ENCODE measurements at places on chromosomes 13 and 19.

DNA sequence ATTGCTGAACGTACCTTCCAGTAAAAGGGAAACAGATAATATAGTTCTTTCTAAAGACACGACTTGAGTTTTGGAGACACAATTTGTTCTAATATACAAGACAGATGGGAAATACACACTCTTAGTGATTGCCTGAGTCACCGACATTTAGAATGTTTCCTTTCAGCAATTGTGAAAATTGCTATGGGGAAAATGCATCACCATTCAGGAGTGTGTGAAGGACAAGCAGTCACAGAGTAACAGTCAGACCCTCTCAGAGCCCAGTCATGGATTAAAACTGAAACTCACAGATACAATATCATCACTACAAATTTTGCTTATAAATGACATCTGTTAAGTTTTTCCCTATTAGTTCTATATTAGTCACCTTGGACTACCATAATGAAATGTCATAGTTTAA lies 286.1 kb downstream of the SPRY2 start:
- DNase-seq, result no peak

GRCh38 chr13:38002606-38003005 lies 133.0 kb upstream of the TRPC4 start:
- DNase-seq, result no peak

DNA sequence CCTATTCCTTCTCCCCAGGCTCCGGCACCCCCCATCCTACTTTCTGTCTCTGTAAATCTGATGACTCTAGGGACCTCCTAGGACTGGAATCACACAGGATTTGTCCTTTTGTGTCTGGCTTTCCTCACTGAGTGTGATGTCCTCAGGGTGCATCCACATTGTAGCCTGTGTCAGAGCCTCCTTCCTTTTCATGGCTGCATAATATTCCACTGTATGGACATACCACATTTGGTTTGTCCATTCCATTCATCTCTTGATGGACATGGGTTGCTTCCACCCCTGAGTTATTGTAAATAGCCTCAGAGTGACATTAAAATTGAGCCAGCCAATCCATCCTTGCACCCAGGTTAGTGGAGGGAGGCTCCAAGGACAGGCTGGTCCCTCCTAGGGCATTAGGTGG lies 22.8 kb upstream of the NMRK2 start:
- DNase-seq, result no peak

GRCh38 chr19:472005-472858 lies 11.4 kb upstream of the SHC2 start:
- no peak for DNase-seq

GRCh38 chr13:23074075-23074828 lies 106.5 kb upstream of the SGCG start:
- DNase-seq, result no peak

- DNase-seq, result peak; percentile 97
Observed at GRCh38 chr19:11987405-11988281, 22.8 kb downstream of the ZNF763 start.

DNA sequence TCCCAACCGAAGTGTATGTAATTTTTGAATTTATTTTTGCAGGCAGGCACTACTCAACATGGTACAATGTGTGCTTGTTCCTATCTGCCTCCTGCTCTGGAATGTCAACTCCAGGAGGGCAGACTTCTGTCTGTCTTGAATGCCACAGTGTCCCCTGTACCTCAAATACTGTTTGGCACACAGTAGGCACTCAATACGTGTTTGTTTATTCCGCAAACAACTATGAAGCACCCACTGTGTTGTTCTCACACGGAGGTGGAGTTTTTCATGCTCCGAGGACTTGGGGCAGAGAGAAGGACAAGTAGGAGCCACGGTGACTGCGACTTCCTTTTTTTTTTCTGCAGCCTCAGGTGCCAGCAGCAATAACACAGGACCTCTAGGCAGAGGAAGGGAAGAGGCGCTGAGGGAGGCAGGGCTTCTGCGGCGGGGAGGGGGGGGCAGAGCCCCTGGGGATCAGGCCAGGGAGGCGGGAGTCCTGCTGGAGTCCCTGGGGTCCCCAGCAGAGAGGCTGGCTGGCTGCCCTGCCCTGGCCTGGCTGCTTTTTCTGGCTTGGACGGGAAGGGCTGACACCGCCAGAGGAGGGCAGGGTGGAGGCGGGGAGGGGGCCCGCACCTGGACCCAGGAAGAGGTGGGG lies 29.3 kb upstream of the TNFAIP8L1 start:
- no peak for DNase-seq

DNA sequence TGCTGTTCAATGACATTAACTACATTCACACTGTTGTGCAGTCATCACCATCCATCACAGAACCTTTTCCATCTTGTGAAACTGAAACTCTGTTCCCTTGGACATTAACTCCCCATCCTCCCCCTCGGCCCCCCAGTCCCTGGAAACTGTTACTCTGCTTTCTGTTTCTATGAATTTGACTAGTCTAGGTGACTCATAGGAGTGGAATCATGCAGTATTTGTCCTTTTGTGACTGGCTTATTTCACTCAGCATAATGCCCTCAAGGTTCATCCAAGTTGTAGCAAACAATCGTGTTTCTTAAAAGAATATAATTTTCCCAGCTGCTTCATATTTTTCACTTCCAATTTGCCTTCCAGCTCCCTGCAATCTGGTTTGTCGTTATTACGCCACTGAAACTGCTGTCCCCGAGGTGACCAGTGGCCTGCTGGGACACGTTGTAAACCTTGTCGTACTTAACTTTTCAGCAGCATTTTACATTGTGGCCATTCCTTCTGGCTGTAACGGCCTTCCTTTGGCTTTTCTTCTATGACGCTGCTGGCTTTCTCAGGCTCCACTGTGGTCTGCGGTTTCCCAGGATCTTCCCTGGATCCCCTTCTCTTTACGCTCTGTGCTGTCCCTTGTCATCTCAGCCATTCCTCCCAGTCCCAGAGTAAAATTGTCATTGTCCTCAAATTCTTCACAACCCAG lies 74.0 kb downstream of the DHRS12 start:
- peak; percentile 56 for DNase-seq

DNA sequence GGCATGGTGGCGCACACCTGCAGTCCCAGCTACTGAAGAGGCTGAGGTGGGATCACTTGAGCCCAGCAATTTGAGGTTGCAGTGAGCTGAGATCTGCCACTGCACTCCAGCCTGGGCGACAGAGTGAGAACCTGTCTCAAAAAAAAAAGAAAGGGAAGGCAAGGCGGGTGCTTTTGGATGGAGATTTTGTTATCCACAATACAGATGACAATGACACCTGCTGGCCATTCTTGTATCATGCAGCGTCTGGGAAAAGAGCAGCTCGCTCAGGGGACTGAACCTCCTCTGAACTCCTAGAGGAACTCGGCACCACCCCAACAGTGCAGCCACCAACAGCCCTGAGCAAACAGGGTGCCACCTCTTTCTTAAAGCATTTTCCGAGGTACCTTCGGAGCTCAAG lies 22.8 kb downstream of the HAUS8 start:
- DNase-seq, result peak; percentile 45
